ENCODE measurements at places on chromosomes 7 and 10. TPM values are rescaled to one million over a fixed set of nuclear protein-coding genes. Genes with fewer than 3 reads are reported as not detected.

DNA sequence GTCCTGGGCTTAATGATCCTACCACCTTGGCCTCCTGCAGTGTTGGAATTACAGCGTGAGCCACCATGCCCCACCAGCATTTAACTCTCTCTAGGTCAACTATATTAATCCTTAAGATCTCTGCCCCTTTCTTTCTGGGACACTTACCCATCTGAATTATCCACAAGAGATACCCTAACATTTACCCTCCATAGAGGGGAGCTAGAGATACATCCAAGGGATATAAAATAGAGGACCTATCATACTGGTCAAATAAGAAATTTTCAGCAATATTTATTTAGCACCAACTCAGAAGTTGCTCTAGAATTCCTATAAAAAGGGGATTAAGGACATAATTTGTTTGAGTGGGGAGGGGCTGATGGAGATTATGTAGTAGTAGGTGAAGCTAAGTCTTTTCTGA, 96.5 kb downstream of the OTUD1 start:
- DNase-seq = no peak

- no peak for DNase-seq
These were observed 48.4 kb downstream of the MDFIC start for GRCh38 chr7:114970308-114970707.

CPN1 gene
- polyA plus RNA-seq = not detected

- DNase-seq = no peak
These were observed 333.7 kb downstream of the RNLS start for GRCh38 chr10:88249450-88249849.

GRCh38 chr10:102413053-102413705, 5.4 kb downstream of the PSD start:
- no peak for DNase-seq

- no peak for DNase-seq
These were observed 3.7 kb downstream of the ZNF487 start for GRCh38 chr10:43440463-43441134.

UFSP1 gene
- 5.2 TPM for polyA plus RNA-seq

Data from lung (tissue), 17 donors.